Thoracic aorta (tissue), 2 donors: ENCODE measurements at places on chromosomes 6 and 20. TPM values are rescaled to one million over a fixed set of nuclear protein-coding genes. Genes with fewer than 3 reads are reported as not detected.

The TRAPPC3L gene
- total RNA-seq: not detected

The HAO1 gene
- total RNA-seq: not detected

DNA sequence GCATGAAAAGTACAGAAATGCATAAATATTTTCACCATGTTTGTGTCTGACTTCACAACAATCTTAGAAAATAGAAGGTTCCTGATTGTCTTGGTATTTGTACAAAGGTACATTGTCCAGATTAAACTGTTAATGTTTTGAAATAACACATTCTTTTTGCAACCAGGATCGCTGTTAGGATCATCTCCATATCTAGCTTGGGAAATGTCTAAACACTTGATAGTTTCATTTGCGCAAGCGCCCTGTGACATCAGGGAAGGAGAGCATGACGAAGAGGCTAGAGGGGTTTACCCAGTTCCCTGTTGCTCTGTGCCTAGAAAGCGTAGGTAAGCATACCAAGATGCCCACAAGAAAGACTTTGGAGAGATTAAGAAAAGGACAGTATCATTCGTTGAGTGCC, 19.4 kb downstream of the ALDH8A1 start:
- no peaks in the 10 kb centered on the region for H3K27me3 ChIP-seq
- no peak overlapping the region for H3K27ac ChIP-seq
- H3K4me3 ChIP-seq: no peak overlapping the region
- no peaks in the 10 kb centered on the region for H3K36me3 ChIP-seq
- DNase-seq: no peak
- H3K4me1 ChIP-seq: no peaks in the 10 kb centered on the region

The SLC52A3 gene
- total RNA-seq: 0.54 TPM

DNA sequence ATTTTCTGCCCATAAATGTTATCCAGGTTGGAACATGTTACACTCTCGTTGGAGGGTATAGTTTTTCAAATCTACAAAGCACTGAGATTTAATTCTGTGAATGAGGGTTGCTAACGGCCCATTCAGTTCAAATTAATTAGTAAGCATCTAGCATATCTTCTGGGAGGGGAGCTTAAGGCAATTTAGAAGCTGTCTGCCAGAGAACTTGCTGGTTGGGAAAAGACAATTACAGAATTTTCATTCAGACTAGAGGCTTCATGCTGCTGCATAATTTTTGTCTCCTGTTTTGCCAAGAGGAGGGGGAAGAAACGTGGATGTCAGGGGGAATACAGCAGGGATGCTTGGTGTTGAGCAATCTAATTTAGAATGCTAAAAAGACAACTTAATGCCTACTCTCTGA, 268.3 kb upstream of the FAM83B start:
- H3K27me3 ChIP-seq: no peaks in the 10 kb centered on the region
- no peak for DNase-seq
- no peak overlapping the region for H3K27ac ChIP-seq

DNA sequence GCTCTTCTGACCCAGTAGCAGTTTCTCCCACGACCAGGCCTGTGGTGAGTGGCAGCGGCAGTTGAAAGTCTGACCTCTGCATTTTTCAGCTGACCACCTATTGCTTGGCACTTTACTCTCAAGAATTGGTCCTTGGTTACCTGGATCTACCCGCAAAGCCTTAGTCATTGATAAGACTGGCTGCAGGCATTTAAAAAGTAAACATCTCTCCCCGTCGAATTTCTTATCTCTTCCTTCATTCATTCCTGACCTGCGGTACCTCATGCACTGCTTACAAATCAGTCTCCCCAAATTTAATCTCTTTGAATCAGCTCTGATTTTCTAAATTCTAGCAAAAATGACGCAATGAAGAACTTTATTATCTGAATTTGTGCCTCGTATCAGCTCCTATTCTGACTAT, 26.1 kb upstream of the IPCEF1 start:
- H3K36me3 ChIP-seq: no peaks in the 10 kb centered on the region
- no peak for DNase-seq
- no peak overlapping the region for H3K4me3 ChIP-seq
- peaks cover 4% of the 10 kb centered on the region for H3K4me1 ChIP-seq

DNA sequence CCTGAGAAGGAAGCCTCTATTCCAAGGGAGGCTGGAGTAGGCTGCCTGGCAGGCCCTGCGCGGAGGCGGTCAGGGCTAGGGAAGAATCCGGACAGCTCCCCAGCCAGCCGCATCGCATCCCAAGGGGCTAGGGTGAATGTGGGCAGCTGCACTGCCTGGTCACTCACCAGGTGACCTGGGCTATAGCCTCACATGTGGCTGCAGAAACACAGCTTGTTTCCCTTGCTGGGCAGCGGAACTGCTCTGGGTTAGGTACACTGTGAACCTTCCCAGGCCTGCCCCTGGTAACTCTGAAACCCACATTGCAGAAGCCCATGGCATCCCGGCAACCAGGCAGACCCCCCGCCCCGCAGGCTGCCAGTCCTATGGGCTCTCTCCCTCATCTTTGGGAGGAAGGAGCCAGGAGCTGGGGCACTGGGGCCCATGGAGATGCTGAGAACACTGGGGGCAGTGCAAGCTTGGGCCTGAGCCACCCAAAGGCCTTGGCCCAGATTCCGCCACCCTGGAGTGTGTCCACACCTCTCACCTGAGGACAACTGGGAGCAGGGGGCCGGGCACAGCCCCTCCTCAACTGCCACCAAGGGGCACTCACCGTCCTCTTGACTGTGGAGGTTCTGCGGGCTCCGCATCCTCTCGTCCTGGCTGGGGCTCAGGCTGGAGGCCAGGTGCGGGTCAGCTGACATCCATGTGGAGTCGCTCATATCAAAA, 111.0 kb downstream of the NOL4L start:
- H3K4me3 ChIP-seq: peak overlapping the region; percentile 76
- no peaks in the 10 kb centered on the region for H3K36me3 ChIP-seq
- H3K4me1 ChIP-seq: peaks cover 30% of the 10 kb centered on the region
- peak overlapping the region; percentile 48 for H3K27ac ChIP-seq
- DNase-seq: no peak
- no peaks in the 10 kb centered on the region for H3K27me3 ChIP-seq

DNA sequence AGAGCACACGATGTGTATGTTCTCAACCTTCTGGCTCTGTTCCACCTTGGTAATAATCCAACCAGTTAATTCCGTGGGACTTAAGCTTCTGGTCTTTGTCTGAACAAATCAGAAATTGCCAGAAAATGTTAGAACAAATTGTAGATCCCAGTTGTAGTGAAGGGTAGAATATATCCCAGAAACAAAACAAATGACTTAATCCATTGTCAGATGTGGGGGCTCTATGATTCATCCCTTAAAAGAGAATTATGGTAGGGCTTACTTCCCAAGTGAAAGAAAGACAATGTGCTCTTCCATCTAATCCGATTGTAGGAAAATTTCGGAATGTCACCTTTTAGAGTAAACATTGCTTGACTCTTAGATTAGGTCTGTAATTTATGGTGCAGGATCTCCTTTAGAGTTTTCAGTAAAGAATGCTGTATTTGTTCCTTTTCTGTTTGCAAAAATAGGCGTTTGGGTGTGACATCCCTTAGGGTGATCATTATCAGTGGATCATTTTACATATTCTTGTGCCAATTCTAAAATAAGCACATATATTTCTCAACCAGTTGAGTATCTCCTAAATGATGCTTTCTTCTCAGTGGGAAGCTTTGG, 234.5 kb upstream of the ZNF217 start:
- H3K27ac ChIP-seq: peak overlapping the region; percentile 89
- DNase-seq: no peak
- peaks cover 31% of the 10 kb centered on the region for H3K4me1 ChIP-seq
- no peaks in the 10 kb centered on the region for H3K36me3 ChIP-seq

GRCh38 chr20:7606941-7607340, 333.3 kb downstream of the HAO1 start:
- no peak overlapping the region for H3K4me3 ChIP-seq
- no peaks in the 10 kb centered on the region for H3K36me3 ChIP-seq
- no peaks in the 10 kb centered on the region for H3K4me1 ChIP-seq
- no peaks in the 10 kb centered on the region for H3K27me3 ChIP-seq
- no peak overlapping the region for H3K27ac ChIP-seq

GRCh38 chr6:26604026-26604425, 7.3 kb downstream of the ABT1 start:
- no peak for DNase-seq
- no peaks in the 10 kb centered on the region for H3K36me3 ChIP-seq
- no peaks in the 10 kb centered on the region for H3K4me1 ChIP-seq
- H3K4me3 ChIP-seq: no peak overlapping the region
- no peak overlapping the region for H3K27ac ChIP-seq

GRCh38 chr20:64155258-64156135, 8.8 kb upstream of the MYT1 start:
- H3K27me3 ChIP-seq: no peaks in the 10 kb centered on the region
- H3K36me3 ChIP-seq: no peaks in the 10 kb centered on the region

GRCh38 chr20:12173347-12174012, 255.8 kb downstream of the BTBD3 start:
- H3K4me1 ChIP-seq: no peaks in the 10 kb centered on the region
- no peak overlapping the region for H3K27ac ChIP-seq
- H3K4me3 ChIP-seq: no peak overlapping the region
- DNase-seq: no peak
- no peaks in the 10 kb centered on the region for H3K36me3 ChIP-seq

DNA sequence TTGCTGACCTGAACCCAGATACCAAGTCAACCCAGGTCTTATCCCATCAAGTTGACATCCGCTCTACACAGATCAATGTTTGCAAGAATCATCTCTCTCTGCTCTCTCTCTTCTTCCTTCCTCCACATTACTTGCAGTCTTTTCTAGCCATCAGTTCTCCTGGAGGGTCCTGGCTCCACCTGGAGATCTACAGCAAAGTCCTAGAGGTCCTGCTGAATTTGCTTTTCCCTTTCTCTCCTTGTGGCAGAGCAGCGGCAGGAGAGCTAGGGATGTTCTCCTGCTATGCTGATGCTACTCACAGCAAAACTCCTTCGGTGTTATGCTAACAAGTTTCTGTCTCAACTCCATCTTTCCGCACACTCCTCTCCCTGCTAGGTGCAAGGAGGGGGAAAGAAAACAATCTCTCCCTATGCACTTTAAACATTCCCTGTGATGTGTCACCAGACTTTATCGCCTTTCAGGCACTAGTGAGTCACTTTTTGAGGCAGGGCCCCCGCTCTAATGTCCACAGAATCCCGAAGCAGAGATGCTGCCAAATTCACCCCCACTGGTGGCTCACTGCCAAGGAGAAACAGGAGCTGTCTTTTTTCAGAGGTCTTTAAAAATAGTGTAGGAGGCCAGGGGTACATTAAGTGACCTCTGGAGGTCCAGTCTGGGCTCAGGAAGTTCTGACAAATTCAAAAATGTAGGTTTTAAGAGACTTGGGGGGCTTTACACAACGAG, 62.6 kb downstream of the FAM50B start:
- peak overlapping the region; percentile 94 for H3K27ac ChIP-seq
- DNase-seq: peak; percentile 69
- H3K4me1 ChIP-seq: peaks cover 25% of the 10 kb centered on the region
- H3K36me3 ChIP-seq: no peaks in the 10 kb centered on the region

The TFAP2B gene
- total RNA-seq: 2.5 TPM

DNA sequence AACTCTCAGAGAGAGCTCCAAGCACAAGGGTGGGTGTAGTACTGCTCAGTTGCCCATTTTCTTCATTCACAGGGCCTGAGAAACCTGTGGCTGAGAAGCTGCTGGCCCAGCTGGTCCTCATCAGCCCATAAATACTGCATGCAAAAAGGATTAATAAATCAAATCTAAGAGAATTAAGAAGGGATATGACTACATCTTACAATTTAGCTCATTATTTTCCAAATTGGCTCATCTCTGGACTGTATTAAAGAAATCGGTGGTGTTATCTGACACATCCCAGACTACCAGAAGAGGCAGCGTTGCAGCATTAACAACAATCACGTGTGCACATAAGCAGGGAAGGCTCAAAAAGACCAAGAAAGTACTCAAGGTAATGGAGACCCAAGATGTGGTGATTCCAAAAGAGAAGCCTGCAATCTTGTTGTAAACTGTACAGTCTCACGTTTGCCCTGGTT, 90.7 kb downstream of the CD24 start:
- H3K4me3 ChIP-seq: no peak overlapping the region
- H3K4me1 ChIP-seq: no peaks in the 10 kb centered on the region
- DNase-seq: no peak
- H3K27ac ChIP-seq: no peak overlapping the region
- H3K36me3 ChIP-seq: no peaks in the 10 kb centered on the region

The SNX9 gene
- total RNA-seq: 90.8 TPM

GRCh38 chr20:45925821-45926506, 8.5 kb upstream of the PCIF1 start:
- no peak overlapping the region for H3K4me3 ChIP-seq
- H3K36me3 ChIP-seq: no peaks in the 10 kb centered on the region
- no peak for DNase-seq
- no peaks in the 10 kb centered on the region for H3K27me3 ChIP-seq
- peaks cover 6% of the 10 kb centered on the region for H3K4me1 ChIP-seq

- H3K27ac ChIP-seq: no peak overlapping the region
- H3K4me3 ChIP-seq: no peak overlapping the region
- DNase-seq: no peak
Observed at GRCh38 chr20:48945840-48946514, 24.5 kb downstream of the ARFGEF2 start.

GRCh38 chr20:3749689-3750531, 17.4 kb downstream of the HSPA12B start:
- H3K4me1 ChIP-seq: no peaks in the 10 kb centered on the region
- no peak for DNase-seq
- no peaks in the 10 kb centered on the region for H3K27me3 ChIP-seq
- H3K4me3 ChIP-seq: no peak overlapping the region

DNA sequence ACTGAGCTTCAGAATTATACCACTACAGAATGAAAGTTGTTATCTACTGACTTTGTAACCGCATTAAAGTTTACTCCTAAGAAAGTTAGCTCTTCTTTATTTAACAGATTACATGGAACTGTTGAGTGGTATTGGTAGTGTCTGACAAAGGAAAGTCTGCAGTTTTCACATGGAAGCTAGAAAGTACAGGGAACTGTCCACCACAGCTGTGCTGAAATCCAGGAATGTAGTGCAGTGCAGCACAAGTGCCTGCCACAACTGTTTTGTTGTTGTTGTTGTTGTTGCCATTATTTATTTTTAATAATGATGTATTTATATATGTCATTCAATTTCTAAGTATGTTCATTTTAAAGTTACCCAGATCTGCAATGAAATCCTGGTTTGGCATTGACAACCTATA, 464.9 kb downstream of the TBC1D32 start:
- H3K36me3 ChIP-seq: no peaks in the 10 kb centered on the region
- no peak overlapping the region for H3K27ac ChIP-seq
- H3K27me3 ChIP-seq: no peaks in the 10 kb centered on the region
- H3K4me3 ChIP-seq: no peak overlapping the region
- DNase-seq: no peak
